ENCODE measurements at places on chromosomes 13 and 19.

- no peak for DNase-seq
These were observed 91.4 kb upstream of the CACNA1A start for GRCh38 chr19:13597640-13598039.

DNA sequence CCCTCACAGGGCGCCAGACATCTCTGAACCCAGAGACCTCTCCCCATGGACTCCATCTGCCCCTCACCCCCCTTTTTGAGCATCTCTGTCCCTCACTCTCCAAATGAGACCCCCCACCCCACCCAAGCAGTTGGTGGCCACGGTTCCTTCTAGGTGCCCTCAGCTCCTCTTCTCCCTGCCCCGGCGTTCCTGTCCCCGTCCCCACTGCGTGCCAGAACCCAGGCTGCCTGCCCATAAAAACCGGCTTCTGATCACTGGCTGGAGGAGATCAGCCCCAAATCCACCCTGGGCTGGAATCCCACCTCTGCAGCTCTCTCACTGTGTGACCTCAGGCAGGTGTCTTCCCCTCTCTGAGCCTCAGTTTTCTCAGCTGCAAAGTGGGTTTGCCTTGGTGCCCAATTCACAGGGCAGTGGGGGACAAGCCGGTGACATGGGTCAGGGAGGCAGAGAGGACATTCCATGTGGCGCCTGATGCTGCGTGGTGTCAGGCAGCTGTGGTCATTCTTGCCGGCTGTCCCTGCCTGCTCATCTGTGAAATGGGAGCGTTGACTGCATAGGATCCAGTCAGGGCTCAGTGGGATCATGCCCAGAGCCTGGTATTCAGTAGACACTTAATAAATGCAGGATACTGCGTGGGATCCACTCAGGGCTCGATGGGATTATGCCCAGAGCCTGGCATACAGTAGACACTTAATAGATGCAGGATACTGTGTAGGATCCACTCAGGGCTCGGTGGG lies 25.5 kb downstream of the SMIM24 start:
- DNase-seq = no peak

GRCh38 chr13:99913167-99913566 lies 58.4 kb downstream of the ZIC5 start:
- DNase-seq = no peak

DNA sequence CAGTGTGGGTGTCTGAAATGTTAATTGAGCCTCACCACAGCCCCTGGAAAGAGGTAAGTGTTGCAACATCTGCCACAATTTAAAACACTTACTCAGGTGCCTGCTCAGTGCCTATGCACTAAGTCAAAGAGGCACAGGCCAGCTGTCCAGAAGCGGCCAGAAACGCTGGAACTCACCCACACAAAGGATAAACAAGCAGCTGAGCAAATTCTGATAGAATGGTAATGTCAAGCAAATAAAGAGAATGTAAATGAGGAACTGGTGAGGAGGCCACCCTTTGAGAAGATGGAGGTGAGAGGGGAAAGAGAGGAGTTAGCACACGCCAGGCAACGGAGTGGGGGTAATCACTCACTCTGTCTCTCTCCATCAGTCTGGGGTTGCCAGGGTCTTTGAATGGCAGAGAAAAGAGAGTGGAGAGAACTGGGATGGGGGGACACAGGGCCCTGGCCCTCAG lies 67.7 kb upstream of the SERP2 start:
- no peak for DNase-seq

GRCh38 chr19:49247676-49248075 lies 77.3 kb downstream of the SLC6A16 start:
- no peak for DNase-seq

- no peak for DNase-seq
These were observed 1575.5 kb upstream of the SPRY2 start for GRCh38 chr13:81916461-81916860.

DNA sequence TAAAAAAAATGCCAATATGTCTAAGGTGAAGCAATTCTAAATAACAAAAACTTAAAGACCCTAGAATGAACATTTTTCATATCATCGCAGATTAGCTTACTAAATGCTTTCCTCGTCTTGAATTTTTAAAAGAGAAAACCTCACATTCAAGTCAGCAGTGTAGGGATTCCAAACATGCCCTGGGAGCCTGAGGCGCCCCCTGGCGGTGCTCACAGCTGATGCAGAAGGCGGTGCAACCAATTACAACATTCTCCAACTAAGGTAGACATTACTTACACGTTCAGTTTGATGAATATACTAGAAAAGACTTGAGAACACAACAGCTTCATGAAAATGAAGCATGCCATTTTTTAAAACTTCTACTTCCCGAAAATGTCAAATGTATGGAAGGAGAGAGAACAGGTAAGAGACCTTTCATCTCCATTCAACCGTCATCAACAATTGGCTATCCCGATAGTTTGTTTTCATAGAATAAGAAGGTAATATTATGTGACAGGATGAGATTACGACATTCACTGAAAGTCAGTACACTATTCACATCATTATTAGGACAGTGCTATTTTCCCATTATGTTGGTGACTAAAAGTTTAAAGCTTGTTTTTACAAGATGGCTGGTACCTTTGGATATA lies 304.4 kb downstream of the DCLK1 start:
- no peak for DNase-seq

Measured in left ventricle myocardium superior (tissue), 1 donor.